Activated CD4-positive, CD25-positive, alpha-beta regulatory T cell treated with anti-CD3 and anti-CD28 coated beads, Interleukin-2, amount 50 U/mL, for 24 hours (primary cell): ENCODE measurements at places on chromosomes 11 and 22.

- no peak for ATAC-seq
These were observed 666.6 kb downstream of the LUZP2 start for GRCh38 chr11:25163421-25163820.

GRCh38 chr22:38085501-38085900 lies 1.5 kb upstream of the SLC16A8 start:
- ATAC-seq = no peak

- no peak for ATAC-seq
These were observed 147.5 kb upstream of the B3GAT1 start for GRCh38 chr11:134559602-134559962.

GRCh38 chr11:28337701-28338100 lies 229.5 kb downstream of the METTL15 start:
- ATAC-seq = no peak

GRCh38 chr11:119376197-119376847 lies 5.2 kb downstream of the USP2 start:
- no peak for ATAC-seq

DNA sequence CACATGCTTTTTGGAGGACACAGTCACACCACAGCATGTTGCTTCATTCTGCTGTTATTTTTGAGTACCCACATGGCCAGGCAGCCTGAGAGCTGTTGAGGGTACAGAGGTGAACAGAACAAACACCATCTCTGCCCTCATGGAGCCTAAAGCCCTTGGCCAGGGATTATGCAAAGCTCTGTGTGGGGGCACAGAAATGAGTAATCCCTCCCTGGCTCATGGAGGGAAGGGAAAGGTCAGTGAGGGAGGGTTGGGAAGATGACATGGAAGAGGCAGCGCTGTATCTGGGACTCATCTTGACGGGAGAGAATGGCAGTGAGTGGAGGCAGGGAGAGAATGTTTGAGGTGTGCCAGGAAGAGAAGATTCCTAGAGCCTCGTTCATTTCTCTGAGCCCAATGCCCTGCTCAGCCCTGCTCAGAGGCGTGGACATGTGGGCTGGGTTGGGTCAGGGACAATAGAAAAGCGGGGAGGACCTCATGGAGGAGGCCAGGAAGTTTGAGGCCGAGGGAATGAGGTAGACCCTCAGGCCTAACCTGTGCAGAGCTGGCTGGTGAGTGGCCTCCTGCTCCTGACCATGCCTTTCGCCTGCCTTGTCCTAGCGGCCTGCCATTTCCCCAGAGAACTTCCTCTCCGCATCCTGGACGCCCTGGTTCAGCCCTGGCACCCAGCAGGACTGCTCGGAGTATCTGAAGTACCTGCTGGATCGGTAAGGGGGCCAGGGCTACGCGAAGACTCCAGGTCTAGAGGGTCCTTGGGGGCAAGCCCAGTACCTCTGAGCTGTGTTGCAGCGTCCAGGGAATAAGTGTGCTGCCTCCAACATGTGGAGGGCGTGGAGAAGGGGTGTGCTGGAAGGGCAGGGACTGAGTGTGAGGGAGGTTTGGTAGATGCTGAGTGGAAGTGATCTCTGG lies 19.8 kb downstream of the USP35 start:
- ATAC-seq = no peak

- ATAC-seq = no peak
These were observed 143.3 kb upstream of the MTNR1B start for GRCh38 chr11:92826136-92826535.

- ATAC-seq = no peak
These were observed 62.1 kb upstream of the AMOTL1 start for GRCh38 chr11:94705891-94706615.

- no peak for ATAC-seq
These were observed 6.5 kb upstream of the ELFN2 start for GRCh38 chr22:37433786-37434185.

DNA sequence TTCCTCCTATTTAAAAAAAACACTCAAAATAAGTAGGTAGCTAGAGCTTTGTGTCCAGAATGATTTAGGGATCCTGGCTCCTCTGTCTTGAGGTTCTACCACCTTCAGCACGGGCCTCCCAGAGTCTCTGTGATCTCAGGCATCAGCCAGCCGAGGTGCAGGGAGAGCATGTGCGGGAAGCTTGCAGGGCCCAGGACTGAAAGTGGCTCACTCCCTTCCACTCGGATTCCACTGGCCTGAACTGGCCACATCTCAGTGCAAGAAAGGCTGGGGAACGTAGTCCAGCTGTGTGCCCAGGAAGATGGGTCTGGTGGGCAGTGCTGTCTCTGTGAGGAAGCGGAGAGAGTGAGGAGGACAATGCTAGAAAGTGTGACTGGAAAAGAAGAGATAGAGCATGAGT lies 68.3 kb upstream of the MYOD1 start:
- ATAC-seq = no peak

DNA sequence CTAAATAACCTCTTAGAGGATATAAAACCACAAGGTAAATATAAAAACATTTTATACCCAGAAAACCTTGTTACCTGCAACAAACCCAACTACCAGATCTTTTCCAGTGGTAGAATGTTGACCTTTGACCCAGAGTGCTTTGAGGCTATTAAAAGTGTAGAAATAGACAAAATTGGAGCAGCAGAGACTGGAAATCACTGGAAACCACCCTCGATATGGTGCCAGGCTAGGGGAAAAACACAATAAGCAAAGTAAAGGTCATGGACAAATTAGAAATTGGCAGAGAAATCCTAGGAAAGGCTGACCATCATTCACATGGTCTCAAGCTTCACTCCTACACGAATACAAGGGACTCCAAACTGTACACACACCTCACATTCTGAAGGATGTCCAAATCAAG lies 26.7 kb downstream of the SLC25A17 start:
- ATAC-seq = no peak

GRCh38 chr22:44145544-44145943 lies 35.2 kb upstream of the PARVG start:
- ATAC-seq = no peak

GRCh38 chr11:12765428-12765827 lies 91.2 kb downstream of the TEAD1 start:
- ATAC-seq = no peak

DNA sequence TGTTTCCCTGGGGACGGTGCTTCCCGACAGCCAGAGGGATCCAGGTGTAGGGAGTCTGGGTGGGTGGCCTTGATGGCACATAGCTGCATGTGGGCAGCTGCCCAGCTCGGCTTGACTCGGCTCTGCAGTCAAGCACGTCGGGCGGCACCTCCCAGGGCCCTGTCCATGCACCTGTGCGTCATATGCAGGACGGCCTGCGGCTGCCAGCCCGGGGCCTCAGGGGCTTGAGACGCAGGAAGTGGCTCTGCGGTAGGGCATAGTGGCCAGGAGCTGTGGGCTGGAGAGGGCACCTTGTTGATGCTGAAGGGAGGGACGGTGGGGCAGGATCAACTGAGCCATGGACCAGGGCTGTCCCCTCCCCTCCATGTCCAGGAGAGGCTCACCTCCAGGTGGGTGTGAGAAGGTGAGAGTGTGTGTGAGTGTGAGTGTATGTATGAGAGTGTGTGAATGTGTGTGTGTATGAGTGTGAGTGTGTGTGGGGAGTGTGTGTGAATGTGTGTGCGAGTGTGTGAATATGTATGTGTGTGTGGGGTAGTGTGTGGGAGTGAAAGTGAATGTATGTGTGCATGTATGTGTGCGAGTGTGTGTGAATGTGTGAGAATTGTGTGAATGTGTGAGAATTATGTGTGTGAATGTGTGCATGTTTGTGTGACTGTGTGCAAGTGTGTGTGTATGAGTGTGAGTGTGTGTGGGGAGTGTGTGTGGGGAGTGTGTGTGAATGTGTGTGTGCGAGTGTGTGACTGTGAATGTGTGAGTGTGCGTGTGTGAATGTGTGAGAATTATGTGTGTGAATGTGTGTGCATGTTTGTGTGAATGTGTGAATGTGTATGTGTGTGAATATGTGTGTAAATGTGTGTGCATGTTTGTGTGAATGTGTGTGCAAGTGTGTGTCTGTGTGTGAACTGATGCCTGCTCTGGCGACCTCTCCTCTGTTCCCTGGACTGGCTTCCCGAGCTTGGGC lies 5.7 kb upstream of the SUN2 start:
- no peak for ATAC-seq

GRCh38 chr11:11035331-11035730 lies 177.5 kb upstream of the ZBED5 start:
- no peak for ATAC-seq

DNA sequence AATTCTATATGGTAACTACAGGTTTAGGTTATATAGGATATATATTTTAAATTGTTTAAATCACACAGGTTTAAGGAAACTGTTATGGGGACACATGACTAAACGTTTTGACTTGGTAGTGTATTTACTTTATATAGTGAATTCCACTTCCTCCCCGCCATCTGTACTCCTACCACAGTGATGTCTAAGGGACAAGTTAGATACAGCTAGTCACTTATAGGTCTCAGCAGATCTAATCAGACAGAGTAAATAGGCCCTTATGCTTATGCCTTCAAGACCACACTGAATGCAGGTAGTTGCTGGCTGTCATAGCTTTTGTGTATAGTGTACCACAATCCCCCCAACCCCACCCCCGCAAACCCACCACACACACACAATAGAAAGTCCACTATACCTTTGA lies 8.2 kb downstream of the SESN3 start:
- peak; percentile 35 for ATAC-seq

DNA sequence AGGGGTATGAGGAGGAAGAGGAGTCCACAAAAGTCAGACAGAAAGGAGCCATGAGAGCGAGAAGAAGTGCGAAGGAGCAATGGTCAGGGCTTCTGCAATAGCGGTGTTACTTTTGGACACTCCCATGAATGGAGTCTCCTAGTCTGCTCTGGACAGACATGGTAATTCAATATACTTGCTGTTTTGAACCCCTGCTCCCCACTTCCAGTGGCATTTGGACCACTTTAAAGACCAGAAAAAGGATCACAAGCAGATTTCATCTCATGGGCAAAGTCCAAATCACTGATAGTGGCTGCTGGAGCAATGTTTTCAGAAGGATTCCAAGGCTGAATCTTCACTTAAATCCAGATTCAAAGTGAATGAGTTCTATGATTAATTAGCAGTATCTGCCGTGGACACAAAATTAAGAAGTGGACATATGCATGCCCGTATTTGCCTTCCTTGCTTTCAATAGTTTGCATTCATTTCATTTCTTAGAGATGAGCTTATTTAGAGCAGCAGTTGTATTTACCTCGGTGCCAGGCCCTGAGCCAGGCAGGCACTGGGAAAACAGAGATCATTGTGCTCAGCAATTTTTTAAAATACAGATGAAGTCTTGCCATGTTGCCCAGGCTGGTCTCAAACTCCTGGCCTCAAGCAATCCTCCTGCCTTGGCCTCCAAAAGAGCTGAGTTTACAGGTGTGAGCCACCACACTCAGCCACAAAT lies 72.0 kb downstream of the SLC1A2 start:
- ATAC-seq = no peak
